ENCODE measurements at places on chromosomes 13 and 19.

DNA sequence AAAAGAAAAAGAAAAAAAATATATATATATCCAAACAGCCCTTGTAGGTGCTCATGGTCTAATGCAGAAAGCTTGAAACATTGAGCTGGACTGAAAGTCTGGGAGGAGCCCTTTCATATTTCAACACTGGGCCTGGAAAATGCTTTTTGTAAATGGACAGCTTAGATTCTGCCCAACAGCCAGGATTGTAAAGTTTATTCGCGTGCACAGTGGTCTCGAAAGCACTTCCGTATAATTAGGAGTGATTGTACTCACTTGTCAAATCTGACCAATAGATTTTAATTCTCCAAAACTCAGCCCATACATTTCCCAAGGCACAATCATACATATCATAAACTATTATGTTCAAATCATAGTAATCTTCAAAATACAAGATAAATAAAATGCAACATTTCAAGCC, 260.1 kb downstream of the COL4A1 start:
- no peak for DNase-seq

DNA sequence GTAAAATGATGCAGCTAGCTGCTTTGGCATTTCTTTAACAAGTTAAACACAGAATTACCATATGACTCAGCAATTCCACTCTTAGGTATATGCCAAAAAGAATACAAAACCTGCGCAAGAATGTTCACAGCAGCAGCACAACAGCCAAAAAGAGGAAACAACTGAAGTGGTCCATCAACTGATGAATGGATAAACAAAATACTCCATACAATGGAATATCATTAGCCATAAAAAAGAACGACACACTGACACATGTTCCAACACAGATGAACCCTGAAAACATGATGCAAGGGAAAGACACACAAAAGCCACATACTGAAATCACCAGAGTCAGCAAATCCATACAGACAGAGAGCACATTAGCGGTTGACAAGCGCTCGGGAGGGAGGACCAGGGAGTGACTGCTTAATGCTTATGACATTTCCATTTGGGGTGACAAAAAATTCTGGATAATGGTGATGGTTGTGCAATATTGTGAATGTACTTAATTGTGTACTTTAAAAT, 3.0 kb downstream of the PCID2 start:
- DNase-seq: no peak

GRCh38 chr19:40804783-40805242, 5.8 kb downstream of the EGLN2 start:
- DNase-seq: no peak

DNA sequence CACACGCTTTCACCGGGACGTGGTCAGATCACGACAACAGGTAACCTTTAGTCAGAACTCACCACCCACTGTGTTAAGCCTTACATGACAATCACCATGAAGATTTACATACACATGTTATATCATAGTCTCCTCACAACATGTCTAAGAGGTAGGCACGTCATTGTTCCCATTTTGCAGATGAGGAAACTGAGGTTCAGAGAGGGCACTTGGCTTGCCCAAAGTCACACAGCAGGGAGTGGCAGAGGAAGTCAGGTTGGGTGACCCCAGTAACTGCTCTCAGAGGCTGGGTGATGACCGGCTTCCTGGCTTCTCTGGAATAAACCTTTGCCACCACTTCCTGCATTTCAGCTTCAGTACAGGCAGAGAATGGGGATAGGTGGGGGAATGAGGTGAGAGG, 5.3 kb downstream of the KLK10 start:
- DNase-seq: no peak

DNA sequence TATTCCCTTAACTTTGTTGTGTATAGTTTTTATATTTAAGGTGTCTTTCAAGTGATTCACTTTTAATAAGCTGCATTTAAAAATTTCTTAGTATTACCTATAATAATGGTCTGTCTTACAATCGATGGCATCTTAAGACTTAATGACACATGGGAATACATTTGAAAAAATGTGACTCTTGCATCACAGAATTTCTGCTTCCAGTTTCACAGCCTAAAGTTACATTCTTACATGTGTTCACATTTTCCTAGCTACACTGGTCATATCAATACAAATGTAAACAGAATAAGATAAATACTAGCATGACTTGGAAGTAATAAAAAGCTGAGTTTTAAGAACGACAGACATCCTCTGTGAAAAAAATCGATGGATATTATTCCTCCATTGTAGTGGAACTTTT, 1597.1 kb upstream of the MIR17HG start:
- no peak for DNase-seq

GRCh38 chr13:100158569-100158968, 69.7 kb downstream of the PCCA start:
- no peak for DNase-seq

DNA sequence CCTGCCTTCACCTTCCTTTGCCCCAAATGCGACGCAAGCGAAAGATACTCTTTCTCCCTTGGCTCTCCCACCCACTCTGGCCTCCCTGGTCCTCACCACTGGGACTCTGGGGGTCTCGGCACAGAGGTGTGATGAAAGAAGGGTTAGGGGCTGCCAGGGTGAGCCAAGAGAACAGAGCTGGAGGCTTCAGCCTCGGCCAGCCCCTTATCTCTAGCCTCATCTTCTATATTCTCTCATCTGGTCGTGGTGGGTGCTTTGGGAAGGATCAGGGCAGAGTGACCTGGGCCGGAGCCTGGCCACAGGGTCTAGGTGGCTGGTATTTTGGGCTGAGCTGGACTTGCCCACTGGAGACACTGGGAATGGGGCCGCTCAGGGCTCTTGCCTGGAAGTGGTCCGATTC, 71.1 kb upstream of the KCTD15 start:
- no peak for DNase-seq

- peak; percentile 73 for DNase-seq
These were observed 8.4 kb downstream of the PEAK3 start for GRCh38 chr19:2273356-2274184.

GRCh38 chr13:95756072-95756471, 79.1 kb downstream of the DNAJC3 start:
- DNase-seq: no peak

- DNase-seq: no peak
These were observed 12.5 kb upstream of the MYCBP2 start for GRCh38 chr13:77339408-77339807.

GRCh38 chr13:51618626-51619025, 34.4 kb downstream of the WDFY2 start:
- no peak for DNase-seq

DNA sequence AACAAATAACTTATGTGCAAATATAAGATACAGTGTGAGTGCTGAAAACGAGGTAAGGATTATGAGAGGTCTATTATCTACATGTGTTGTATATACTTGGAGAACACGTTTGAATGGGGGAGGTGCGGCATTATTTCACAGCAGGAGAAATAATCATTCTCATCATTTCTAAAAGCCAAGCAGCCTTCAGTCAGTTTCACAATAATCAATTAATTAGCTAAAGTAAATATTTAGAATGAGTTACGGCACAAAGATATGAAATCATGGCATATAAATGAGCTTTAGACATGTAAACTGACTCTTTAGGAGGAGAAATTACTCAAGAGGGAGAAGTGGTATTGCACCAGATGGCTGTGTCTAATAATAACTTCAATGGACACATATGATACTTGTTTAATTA, 366.6 kb downstream of the DNAJC15 start:
- no peak for DNase-seq

DNA sequence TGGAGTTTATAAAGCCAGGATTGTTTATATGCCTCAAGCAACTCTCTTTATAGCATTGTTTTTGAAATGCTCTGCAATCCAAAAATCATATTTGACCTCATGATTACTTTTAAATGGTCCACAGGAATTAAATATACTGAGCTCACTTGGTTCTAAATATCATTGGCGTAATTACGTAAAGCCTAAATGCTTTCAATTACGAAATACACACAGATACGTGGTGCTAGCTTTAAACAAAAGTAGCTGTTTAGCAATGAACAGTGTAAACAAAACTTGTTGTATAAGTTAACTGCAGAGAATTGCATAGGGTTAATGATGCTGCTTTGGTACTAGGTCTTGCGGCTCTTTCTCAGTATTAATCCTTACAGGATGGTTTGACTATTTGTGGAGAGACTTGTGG, 346.6 kb downstream of the COG6 start:
- DNase-seq: no peak

DNA sequence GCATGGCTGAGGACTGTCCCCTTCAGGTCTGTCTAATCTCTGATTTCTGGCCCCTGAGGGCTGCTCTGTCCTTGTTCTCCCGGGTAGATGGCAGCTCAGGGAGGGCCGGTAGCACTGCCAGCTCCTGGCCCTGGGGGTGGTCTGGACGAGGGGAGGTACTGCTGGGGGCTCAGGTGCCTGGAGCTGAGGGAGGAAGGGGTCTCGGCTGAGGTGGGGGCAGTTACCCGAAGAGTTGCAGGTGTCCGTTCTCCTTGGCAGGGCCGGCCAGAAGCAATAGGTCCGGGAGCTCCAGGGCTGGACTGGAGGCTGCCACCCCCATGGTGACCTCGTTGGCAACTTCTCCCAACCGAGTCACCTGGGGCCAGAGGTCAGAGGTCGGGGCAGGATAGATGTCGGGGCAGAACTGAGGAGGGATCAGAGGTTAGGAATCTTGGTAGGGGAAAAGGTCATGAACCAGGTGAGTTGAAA, 1.2 kb upstream of the EMC10 start:
- no peak for DNase-seq

DNA sequence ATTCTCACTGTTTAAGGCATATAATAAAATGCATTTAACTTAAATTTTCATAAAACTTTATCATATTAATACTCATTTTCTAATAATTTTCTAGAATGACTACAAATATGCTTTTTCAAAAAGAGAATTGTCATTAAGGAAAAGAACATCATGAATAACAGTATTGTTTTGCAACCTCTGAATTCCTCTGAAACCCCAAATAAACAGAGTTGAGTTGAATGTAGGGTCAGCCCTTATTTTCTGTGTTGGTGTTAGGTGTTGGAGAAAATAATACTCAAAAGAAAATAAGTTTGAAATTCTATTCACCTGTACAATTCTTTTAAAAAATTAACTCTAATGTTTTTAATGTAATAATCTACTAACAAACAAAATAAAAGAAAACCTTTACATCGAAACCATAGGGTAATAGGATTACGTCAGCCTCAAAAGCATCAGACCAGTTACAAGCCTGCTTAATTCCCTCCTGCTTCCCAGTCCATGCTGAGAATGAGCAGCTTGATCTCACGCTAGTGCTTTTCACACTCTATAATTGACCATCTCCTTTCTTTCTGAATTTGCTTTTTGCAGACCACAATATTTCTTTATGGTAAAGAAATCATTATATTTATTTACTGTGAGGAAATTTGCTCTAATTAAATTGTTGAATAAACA, 160.9 kb downstream of the PCDH9 start:
- no peak for DNase-seq

- no peak for DNase-seq
These were observed 5.2 kb downstream of the GRTP1 start for GRCh38 chr13:113358653-113359190.

- no peak for DNase-seq
These were observed 43.3 kb downstream of the VWA8 start for GRCh38 chr13:41917641-41918040.

DNA sequence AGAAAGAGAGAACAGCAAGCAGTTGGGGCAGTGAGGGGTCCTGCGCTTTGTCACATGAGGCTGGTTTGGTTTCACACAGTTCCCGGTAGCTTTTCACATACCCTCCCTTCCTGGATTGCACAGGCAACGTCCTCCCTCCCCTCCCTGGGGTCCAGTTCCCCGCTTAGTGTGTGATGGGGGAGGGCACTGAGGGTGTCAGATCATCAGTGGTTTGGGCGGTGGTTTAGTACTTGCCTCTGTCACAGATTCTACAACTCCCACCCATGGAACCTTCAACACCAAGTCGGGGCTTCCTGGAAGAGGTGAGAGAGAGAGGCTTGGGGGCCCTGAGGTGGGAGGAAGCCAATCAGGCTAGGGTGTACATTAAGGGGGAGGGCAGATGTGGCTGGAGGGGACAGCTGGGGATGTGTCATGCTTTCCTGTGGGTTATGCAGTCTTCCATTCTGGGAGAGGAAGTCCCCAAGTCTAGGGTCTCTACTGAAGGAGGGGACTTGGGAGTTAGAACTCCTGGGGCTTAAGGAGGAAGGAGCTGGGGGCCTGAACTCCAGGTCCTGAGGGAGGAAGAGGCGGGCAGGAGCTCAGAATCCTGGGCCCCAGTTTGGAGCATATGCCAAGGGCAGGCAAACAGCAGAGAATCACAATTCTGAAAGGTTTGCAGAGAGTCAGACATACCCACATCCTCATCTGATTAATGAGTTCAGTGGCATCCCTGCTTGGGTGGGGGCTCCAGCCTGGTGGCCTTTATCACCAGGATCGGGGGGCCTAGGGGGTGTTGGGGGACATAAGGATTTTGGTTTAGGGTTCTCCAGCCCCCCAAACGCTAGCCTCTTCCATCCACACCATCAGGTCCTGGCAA, at the start of gene NKG7:
TSS of gene NKG7 (minus strand) at position 6 of the 856 bp plus-strand sequence. CDS start 119 bp downstream, outside the sequence.
- no peak for DNase-seq

GRCh38 chr13:23620211-23620610, 50.0 kb downstream of the TNFRSF19 start:
- DNase-seq: no peak

GRCh38 chr13:26465514-26465913, 92.0 kb upstream of the WASF3 start:
- no peak for DNase-seq

GRCh38 chr13:33194820-33195692, 90.5 kb downstream of the STARD13 start:
- DNase-seq: no peak

GRCh38 chr19:41915021-41915775, 13.1 kb downstream of the ERFL start:
- no peak for DNase-seq

- DNase-seq: no peak
These were observed 2.5 kb downstream of the SHISA7 start for GRCh38 chr19:55440411-55441105.

GRCh38 chr19:47637550-47637949, 28.6 kb downstream of the BICRA start:
- no peak for DNase-seq

GRCh38 chr13:72383646-72384045, 343.8 kb downstream of the MZT1 start:
- no peak for DNase-seq

DNA sequence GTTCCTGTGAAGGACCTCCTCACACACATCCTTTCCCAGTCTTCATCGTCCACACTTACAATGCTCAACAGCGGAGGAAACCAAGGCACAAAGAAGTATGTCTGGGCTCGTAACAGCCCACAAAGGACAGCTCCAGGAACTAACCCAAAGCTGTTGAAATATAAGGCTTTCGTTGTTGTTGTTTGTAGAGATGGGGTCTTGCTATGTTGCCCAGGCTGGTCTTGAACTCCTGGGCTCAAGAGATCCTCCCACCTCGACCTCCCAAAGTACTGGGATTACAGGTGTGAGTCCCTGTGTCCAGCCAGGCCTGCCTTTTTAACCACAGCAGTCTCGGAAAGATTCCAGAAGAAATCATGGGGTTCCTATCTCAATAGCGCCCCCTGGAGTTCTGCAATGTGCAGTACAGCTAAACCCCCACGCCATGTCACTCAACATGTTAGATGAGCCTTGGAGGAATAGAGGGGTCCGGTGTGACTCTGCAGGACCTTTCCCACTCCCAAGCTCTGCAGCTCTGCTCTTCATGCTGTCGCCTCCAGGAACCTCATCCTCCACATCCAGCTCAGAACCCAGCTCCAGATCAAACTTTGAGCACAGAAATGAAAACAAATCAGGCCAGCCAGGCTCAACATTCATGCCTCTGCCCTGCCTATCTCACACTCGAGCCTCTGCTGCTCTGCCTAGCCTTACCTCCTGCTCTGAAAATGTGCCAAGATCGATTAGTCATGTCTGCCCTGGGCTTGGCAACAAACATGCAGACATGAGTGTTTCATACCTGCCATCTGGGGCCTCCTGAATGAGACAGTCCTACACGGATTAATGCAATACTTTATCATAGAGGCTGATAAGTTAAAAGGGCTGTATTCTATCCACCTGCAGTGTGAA, 7.5 kb downstream of the PLA2G4C start:
- peak; percentile 69 for DNase-seq
